ENCODE measurements at places on chromosomes 1 and 21. TPM values are rescaled to one million over a fixed set of nuclear protein-coding genes. Genes with fewer than 3 reads are reported as not detected.

DNA sequence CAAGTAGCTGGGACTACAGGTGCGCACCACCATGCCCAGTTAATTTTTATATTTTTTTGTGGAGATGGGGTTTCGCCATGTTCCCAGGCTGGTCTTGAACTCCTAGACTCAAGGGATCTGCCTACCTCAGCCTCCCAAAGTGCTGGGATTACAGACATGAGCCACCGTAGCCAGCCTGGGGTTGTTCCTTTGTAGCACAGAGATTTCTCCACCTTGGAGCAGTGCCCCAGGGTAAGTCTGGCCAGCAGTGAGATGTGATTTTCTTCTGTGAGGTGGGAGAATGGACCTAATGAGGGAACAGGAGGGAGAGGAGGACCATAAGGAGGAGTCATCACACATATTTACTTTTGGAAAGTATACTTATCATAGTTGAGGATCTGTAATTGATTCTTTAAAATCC, 61.1 kb upstream of the GADD45A start:
- H3K27ac ChIP-seq = no peak overlapping the region
- H3K27me3 ChIP-seq = no peaks in the 10 kb centered on the region
- no peak for DNase-seq
- H3K4me3 ChIP-seq = no peak overlapping the region
- H3K4me1 ChIP-seq = peaks cover under 1% of the 10 kb centered on the region

GRCh38 chr1:62922006-62922405, 138.1 kb downstream of the ATG4C start:
- no peaks in the 10 kb centered on the region for H3K36me3 ChIP-seq
- no peak for DNase-seq
- no peak overlapping the region for H3K27ac ChIP-seq
- H3K4me3 ChIP-seq = no peak overlapping the region
- H3K4me1 ChIP-seq = no peaks in the 10 kb centered on the region
- no peaks in the 10 kb centered on the region for H3K27me3 ChIP-seq

LDLRAD1 gene
- 6.5 TPM for total RNA-seq

- no peaks in the 10 kb centered on the region for H3K36me3 ChIP-seq
- H3K27me3 ChIP-seq = no peaks in the 10 kb centered on the region
- no peak overlapping the region for H3K4me3 ChIP-seq
These were observed 75.4 kb downstream of the APP start for GRCh38 chr21:26095131-26095530.

- no peaks in the 10 kb centered on the region for H3K4me1 ChIP-seq
- H3K27ac ChIP-seq = no peak overlapping the region
- no peak for DNase-seq
These were observed 46.1 kb downstream of the KCNAB2 start for GRCh38 chr1:6091823-6092109.

MLLT11 gene
- total RNA-seq = 1.7 TPM

- no peak overlapping the region for H3K27ac ChIP-seq
- H3K4me3 ChIP-seq = no peak overlapping the region
- no peak for DNase-seq
- H3K27me3 ChIP-seq = no peaks in the 10 kb centered on the region
- peaks cover 34% of the 10 kb centered on the region for H3K4me1 ChIP-seq
- H3K36me3 ChIP-seq = peaks cover 52% of the 10 kb centered on the region
These were observed 12.1 kb upstream of the PTTG1IP start for GRCh38 chr21:44885615-44886014.

GRCh38 chr1:94069919-94070285, 51.0 kb downstream of the ABCA4 start:
- no peaks in the 10 kb centered on the region for H3K36me3 ChIP-seq
- no peak overlapping the region for H3K4me3 ChIP-seq
- peak overlapping the region; percentile 80 for H3K27ac ChIP-seq
- no peak for DNase-seq
- peaks cover 15% of the 10 kb centered on the region for H3K4me1 ChIP-seq
- H3K27me3 ChIP-seq = no peaks in the 10 kb centered on the region

PODN gene
- total RNA-seq = 48.7 TPM
